ENCODE measurements at places on chromosomes 2 and 18.

- no peak for DNase-seq
These were observed 71.0 kb downstream of the STPG4 start for GRCh38 chr2:47083886-47084687.

DNA sequence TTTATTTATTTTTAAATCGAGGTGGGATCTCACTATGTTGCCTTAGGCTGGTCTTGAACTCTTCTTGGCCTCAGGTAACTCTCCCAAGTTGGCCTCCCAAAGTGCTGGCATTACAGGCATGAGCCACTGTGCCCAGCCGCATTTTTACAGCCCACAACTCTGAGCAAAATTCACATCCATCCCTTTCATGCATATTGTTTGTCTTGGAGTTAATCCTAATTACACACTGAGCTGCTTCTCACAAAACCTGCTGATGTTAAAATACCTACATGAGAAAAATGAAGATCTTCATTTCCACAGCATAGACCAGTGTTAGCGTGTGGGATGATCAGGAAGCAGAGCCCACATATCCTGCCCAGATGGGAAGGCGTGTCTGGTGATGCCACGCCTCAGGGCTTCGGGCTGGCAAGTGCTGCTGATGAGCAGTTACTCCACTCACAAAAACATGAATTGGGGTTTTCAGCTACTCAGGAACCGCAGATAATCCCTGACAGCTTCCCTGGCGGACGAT lies 14.6 kb downstream of the ITGB1BP1 start:
- no peak for DNase-seq

- DNase-seq = no peak
These were observed 164.5 kb upstream of the SIX3 start for GRCh38 chr2:44777036-44777435.

GRCh38 chr2:36461039-36461681 lies 105.6 kb downstream of the CRIM1 start:
- DNase-seq = no peak

DNA sequence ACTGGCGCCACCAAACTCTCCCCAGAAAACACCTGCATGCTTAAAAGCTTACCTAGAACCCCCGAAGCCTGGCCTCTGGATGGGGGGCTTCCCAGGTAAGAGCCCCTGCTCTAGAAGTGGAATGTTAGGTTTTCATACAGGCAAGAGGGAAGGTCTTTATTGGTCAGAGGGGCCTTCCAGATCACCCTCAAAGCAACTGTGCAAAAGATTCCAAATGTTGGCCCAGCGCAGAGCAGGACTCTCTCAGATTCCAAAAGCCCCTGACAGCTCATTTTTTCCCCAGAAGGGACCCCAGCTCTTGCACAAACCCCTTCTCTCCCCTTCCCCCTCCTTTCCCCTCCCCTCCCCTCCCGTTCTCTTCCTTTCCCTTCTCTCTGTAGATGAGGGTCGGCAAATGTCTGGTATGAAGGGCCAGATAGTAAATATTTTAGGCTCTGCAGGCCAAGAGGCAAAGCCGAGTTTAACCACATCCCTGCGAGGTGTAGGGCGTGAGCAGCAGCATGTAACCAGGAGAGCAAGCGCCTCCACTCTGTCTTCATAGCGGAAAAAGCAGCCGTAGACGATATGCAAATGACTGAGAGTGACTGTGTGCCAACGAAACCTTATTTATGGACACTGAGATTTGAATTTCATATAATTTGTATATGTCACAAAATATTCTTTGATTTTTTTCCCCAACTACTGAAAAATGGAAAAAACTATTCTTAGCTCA lies 116.9 kb downstream of the SMAD7 start:
- peak; percentile 78 for DNase-seq

- DNase-seq = no peak
These were observed 13.1 kb downstream of the METAP1D start for GRCh38 chr2:172012677-172013391.

DNA sequence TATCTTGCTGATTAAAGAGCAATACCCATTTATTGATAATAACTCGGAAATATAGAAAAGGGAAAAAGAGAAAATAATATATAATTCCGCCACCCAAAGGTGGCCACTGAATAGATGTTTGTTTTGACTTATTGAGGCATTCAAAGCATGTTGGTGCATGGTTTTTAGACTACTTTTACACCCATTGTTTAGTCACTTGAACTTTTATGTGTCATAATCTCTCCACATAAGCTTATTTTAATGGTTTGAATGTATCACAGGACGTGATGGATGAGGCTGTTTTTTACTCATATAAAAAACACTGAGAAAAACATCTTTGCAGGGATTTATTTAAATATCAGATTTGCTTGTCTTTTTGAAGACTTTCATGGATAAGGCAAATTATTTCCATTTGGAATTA lies 120.4 kb downstream of the ACKR3 start:
- no peak for DNase-seq

- DNase-seq = no peak
These were observed 11.1 kb downstream of the NR4A2 start for GRCh38 chr2:156321243-156321904.

DNA sequence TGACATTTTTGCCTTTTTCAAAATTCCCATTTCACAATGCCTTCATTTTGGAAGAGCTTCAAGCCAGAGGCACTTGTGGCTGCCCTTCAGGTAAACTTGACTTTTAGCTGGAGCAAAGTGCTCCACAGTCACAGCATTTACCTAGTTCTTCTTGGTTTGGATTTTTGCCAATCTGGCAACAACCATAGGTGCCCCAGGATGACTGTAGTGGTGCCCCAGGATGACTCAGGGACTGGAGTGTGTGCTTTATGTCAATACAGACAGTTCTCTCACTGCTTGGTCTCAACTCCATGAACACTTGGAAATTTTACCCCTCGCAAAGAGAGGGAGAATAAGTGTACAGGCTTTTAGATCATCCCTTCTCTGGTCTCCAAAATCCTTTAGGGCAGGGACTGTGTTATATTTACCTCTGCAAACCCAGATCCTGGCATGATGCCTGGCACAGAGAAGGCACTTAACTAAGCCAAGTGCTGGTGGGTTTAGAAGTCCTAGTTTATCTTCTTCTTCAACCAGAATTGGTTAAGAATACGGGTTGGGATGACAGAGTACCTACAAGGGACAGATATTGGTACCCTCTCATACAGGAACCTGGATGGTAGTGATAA lies 15.3 kb upstream of the PTPN4 start:
- DNase-seq = no peak

- peak; percentile 57 for DNase-seq
These were observed 88.8 kb upstream of the MAP4K4 start for GRCh38 chr2:101608408-101609310.

GRCh38 chr2:31168291-31168690 lies 30.1 kb upstream of the GALNT14 start:
- DNase-seq = no peak

DNA sequence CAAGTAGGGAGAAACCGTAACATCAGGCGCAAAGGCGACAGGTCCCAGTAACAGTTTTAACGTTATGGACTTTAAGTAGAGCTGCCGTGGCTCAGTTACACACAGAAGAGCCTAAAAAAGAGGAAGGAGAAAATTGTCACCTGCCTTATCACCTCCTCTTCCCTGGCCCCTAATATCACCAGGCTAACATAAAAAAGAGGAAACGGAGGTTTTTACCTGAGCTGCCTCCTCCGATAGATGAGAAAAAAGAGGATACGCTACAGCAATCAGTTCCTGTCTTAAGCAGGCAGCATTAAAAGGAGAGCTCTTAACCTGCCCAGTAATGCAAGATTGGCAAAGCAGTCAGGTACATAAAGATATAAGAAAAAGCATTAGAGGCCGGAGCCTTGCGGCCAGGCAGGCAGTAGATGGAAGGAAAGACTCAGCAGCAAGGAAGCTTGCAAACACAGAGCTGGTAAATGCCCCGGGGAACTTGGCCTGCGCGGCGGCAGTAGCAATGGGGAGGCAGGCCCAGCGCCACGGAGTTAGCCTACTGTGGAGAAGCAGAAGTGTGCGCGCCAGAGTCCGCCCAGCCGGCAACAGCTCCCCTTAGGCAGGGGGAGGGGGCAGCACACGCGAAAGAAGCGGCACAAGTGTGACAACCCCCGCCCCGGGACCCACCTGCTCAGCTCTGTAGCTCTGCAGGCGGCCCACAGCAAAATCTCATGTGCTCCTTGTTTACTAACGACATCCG lies 116.3 kb upstream of the SCN7A start:
- no peak for DNase-seq

GRCh38 chr2:20071397-20072383 lies 20.3 kb upstream of the LAPTM4A start:
- DNase-seq = no peak

GRCh38 chr2:213057977-213058376 lies 93.4 kb downstream of the IKZF2 start:
- DNase-seq = no peak

DNA sequence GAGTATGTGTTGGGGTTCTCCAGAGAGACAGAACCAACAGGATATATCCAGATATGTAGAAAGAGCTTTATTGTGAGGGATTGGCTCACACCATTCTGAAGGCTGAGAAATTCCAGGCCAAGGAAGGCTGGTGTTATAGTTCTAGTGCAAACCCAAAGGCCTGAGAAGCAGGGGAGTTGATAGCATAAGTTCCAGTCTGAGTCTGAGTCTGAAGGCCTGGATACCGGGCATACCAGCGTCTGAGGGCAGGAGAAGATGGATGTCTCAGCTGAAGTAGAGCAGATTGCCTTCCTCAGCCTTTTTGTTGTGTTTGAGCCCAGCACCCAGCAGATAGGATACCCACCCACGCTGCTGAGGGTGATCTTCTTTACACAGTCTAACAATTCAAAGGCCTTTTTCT lies 211.7 kb upstream of the RASGRP3 start:
- DNase-seq = no peak

- DNase-seq = no peak
These were observed 157.1 kb downstream of the PRPF40A start for GRCh38 chr2:152560166-152560565.

Data from suppressor macrophage treated with lipopolysaccharide for 4 hours (primary cell).